ENCODE measurements at places on chromosomes 2 and 18.

DNA sequence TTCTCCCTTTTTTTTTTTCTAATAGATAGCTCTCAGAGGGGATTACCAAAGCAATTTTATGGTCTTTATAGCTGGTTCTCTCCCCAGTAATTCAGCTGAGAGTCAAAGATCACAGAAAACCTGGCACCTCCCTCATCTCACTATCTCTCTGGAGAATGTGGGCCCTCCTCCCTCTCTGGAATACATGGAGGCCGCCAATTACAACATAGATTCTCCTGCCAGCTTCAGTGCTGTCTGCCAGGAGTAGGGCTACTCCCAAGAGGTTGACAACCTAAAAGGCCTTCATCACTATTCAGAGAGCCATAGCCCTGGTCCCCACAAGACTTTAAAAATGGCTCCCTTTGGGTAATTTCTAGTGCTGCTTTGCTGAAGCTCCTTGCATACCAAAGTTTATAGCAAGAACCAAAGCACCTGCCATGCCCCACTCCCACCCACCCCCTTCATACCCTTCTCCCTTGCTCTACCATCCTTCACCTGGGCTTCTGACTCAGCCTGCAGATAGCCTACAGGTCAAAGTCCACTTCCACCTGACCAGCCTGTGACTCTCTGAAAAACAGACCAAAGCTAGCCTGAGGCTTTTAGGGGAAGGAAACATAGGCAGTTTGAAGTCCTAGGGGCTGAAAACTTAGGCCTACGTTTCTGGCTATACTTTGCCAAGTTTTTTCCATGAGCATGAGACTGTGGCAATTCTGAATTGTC, 472.3 kb downstream of the TNS1 start:
- no peak for DNase-seq

GRCh38 chr18:8625461-8626092, 16.3 kb downstream of the RAB12 start:
- no peak for DNase-seq

DNA sequence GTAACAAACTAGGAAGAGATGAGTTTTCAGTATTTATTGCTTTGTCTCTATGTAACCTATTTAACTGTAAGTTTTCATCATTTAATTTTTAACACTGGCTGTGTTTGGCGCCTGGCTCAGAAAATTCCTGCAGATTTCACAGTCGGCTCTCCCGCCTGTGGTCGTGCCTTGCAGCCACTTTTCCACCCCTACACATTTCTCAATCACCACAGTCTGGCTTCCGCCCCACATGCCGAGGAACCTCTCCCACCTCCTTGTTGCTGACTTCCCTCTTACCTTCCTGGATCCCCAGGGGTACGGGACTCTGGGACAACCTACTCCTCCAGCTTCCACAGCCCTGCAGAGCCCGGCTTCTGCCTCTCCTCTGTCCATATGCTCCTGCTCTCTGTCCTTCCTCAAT, 41.6 kb upstream of the MGAT4A start:
- no peak for DNase-seq

- DNase-seq, result no peak
Measured at GRCh38 chr2:128369108-128369555, 50.5 kb upstream of the HS6ST1 start.

DNA sequence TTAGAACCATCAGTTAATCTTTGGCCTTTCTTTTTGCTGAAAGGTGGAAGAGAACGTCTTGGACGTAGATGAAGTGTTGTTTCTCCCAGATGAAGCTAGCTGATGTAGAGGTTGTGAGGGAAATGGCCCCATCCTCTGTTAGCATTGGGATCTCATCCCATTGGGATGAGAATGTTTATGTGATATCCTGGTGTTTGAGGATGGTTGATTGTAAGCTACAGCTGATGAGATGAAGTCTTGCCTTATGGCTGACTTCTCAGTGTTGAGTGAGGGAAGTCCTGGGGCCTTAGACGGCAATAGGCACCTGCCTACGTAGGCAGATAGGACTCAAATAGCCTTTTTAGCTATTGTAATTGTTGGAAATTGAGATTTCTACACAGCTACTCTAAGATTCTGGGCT, 211.3 kb downstream of the MYCN start:
- DNase-seq, result no peak

DNA sequence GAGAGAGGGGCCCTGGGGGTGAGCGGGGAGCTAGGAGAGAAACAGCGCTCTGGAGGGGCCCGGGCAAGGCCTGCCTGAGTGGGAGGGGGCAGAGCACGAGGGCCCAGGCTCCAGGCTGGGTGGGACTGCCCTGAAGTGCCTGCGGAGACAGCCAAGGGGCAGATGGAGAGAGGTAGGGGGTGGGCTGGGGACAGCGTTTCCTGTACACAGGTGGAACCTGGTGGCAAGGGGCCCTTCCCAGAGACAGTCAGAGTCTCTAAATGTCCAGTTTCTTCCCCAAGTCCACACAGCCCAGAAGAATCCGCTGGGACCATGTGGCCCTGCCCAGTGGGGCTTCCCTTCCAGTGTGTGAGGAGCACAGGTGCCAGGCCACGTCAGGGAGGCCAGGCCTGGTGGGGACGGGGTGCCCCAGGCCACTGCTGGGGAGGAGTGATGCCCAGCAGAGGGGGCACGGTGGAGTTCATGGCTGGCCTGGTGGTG, 1.7 kb upstream of the GPR35 start:
- DNase-seq, result no peak

DNA sequence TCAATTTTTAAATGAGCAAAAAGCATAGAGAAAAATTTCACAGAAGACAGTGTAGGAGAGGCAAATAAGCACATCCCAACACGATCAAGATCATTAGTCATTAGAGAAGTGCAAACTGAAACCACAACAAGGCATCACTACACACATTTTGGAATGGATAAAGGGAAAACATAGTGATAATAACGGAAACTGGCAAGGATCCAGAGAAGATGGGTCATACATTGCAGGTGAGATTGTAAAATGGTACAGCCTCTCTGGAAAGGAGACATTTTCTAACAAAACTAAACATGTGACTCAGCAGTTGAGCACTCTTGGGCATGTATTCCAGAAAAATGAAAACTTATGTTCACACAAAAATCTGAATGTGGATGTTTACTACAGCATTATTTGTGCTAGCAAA, 98.3 kb upstream of the TMEM17 start:
- DNase-seq, result no peak

GRCh38 chr2:4678927-4679326, 975.6 kb downstream of the DCDC2C start:
- DNase-seq, result no peak

- no peak for DNase-seq
Measured at GRCh38 chr2:69952336-69953115, 8.9 kb downstream of the ASPRV1 start.

DNA sequence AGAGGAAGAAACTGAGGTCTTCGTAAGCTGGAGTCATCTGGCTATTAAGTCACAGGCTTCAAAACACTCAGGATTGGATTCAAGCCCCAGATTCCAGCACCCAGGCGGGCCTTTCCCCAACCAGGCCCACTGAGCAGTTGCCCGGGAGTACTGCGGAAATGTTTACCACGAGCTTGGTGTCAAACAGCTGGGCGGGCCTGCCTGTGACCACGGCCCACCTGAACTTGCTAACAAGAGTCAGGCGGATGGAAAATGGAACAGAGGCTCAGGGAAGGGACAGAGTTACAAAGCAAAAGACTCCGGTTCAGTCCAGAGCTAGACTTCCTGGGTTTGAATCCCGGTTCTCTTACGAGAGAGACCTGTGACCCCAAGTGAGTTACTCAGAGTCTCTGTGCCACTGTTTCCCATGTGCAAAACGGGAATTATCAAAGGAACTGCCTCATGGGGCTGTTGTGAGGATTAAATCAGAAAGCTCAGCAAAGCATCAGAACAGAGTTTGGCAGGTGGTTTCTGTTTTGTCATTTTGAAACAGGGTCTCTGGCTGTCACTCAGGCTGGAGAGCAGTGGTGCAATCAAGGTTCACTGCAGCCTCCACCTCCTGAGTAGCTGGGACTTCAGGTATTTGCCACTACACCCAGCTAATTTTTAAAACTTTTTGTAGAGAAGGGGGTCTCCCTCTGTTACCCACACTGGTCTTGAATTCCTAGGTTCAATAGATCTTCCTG, 49.0 kb upstream of the TFCP2L1 start:
- no peak for DNase-seq

GRCh38 chr2:177799531-177799930, 273.0 kb downstream of the PDE11A start:
- no peak for DNase-seq

DNA sequence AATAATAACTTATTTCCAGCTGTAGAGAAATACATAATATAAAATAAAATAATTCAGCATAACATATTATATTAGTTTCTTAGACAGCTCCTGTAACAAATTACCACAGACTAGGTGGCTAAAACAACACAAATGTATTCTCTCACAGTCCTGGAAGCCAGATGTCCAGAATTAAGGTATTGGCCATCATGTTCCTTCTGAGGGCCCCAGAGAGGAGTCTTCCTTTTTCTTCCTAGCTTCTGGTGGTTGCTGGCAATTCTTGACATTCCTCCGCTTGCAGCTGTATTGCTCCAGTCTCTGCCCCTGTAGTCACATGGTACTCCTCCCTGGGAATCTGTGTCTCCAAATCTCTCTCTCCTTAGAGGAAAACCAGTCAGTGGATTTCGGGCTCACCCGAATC, 146.8 kb downstream of the RBM43 start:
- no peak for DNase-seq

DNA sequence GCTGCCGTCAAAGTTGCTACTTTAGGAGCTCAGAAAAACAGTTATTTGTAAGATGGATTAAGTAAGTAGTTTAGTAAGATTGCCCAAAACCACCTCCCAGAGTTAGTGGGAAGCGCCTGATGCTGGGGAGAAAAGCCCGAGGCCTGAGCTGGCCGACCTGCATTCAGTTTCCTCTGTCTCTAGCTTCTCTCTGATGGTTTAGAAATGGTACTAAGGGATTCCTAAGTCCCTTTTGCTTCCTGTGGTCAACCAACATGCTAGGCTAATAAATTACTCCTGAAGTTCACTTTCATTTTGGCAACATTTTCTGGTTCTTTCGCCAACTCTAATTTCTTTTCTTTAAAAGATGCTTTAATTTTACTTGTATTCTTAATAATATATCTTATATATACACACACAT, 60.1 kb downstream of the ASAP2 start:
- no peak for DNase-seq

DNA sequence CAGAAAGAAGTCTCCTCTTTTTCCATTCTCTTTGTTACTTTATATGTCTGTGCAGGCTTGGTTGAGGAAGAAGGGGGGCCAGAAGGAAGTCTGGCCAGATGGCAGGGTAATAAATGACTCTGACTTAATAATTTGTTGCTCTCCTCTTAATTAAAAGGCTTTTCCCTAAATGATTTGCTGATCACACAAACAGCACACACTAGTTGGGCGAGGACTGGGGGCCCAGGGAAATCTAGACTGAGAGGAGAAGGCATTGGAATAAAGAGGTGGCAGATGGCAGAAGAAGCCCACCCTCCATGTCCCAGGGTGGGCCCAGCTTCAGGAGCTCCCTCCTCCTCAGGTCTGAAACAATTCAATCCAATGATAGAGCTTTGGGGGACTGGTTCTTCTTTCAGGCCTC, 12.7 kb upstream of the SMARCAL1 start:
- DNase-seq, result no peak

DNA sequence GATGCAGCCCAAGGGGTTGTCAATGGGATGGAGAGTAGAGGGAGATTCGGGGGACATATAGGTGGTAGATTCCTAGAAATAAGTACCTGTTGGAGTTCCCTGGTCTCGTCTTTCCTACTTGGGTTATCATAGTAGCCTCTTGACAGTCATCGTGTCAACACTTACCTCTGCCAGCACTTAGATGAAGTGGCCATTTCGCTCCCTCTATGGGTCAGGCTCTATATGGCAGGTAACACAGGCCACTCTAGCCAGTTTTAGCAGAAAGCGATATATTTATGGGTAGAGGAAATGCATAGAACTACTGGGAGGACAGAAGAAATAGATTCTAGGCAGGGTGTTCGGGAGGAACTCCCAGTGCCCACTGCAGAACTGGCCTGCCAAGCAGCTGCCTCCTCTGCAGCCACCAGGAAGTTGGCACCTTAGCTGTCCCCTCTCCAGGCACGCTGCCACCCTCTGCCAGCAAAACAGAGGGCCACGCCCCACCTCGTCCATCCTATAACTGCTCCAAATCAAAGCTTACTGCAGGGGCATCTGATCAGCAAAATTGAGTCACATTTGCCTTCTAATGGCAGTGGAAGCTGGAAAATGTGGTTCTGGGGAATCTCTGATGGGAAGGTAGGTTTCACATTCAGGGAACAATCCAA, 181.3 kb downstream of the INSIG2 start:
- no peak for DNase-seq

DNA sequence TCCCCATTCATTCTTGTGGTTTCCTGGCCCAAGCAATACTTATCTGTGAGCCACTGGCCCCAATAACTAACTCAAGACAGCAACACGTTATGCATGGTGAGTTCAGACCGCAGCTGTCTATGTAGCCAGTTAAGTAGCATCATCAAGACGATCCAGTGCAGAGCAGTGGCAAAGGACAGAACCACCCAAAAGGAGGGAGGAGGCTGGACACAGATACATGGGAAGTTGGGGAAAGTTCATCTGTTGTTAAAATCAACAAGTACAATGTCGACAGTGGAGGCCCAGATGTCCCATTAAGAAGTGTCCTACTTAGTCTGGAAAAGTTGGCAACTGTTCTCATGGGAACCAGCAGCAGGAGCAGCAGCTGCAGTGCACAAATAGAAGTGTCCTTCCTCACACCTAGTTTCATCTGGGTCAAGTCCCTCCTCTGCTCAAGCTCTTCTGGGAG, 106.9 kb upstream of the THOC1 start:
- no peak for DNase-seq
